ENCODE measurements at places on chromosomes 3 and 15.

GRCh38 chr3:67200618-67201017 lies 202.5 kb downstream of the KBTBD8 start:
- no peak for DNase-seq

GRCh38 chr3:50639055-50639494 lies 22.1 kb downstream of the MAPKAPK3 start:
- DNase-seq: no peak

GRCh38 chr3:65871305-65872141 lies 167.2 kb downstream of the MAGI1 start:
- DNase-seq: no peak

DNA sequence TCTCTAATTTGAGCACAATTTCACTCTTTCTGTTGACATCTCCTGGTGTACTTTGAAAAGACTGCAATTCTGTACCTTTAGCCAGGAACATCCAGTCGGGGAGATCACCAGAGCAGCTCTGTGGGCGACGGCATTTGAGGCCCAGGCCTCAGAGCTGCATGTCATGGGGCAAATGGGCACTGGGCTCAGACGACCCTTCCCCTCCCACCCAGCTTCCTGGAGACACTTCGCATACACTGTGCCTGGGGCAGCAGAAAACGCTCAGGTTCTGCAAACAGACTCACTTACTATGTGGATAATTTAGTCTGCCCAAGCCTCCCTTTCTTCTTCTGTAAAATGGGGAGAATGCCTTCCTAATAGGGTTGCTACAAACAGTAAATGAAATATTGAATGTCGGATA lies 96.9 kb downstream of the HMG20A start:
- DNase-seq: no peak

DNA sequence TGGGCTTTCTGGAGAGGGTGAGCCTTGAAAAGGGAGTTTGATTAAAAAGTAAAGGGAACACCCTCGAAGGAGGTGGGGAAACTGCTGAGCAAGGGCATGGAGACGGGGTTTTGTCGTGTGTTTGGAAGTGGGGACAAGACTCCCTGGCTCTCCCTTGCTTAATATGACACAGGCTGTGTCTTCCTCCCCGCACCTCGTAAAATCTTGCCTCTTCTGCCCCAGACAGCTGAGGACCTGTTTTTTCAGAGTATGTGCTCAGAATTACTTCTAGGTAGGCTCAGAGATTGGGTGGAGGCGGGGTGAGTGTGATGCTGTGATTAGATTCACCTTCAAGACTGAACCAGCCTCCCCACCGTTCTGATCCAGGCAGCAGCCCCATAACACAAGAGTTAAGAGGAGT lies 244.4 kb upstream of the TLE3 start:
- DNase-seq: no peak

DNA sequence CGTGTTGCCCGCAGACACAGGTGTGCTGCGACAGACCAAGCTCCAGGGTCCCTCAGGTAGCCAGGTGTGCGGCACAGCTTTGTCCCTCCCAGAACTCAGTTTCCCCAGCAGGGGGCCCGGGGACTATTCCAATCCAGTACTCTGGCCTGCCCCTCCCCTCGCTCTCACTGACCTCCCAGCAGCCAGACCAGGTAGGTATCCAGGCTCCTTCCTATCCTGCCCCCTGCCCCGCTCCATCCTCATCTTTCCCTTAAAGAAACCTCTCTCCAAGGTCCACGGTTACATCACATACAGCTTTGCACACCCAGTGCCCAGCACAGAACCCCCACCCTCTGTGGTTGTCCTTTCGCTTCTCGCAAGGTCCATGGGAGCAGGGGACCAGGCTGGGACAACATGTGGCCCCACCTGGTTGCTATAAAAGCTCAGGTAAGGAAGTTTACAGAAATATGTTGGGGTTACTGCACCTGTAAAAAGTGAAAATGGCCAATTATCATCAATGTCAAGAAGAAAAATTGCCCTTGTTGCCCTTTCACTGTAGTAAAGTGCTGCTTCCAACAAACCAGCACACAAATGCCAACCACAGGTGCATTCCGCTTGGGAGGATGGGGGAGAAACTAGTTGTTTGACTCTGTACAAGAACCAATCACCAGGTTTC lies 7.3 kb upstream of the CYP11A1 start:
- DNase-seq: no peak

DNA sequence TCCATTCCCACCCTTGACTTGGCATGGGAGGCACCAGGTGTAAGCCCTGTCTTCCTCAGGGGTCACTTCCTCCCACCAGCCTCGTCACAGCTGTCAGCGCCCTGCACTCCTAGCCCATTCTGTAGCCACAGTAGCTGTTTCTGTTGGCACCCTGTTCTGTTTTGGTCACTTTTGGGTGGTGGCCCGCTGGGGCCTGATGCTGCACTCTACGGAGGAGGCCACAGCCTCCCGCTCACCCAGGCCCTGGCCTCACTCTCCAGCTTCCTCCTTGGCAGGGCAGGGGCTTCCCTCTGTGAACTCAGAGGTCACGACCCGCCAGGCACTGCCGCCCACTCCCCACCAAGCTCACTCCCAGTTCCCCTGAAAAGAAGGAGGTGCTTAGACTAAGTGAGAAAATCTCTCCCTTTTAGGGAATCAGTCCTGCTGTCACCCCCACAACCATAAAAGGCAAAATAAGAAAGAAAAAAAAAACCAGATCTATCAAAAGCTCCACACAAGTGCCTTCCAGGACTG lies 68.4 kb downstream of the MGLL start:
- no peak for DNase-seq

DNA sequence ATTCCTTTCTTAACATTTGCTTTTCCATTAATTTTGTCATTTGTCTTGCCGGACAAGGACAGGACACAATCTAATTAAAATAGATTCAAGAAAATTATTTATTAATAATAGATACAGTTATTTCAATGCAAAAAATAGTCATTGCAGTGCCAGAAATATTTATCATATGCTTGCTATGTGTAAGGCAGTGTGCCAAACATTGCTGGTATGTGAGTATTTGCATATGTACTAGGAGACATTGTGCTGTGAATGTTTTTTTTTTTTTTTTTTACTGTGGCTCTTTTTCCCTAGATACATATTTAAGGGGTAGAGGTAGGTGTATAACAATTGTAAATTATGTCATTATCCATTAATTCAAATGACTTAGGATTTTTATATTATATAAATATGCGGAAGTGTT lies 23.3 kb downstream of the SPRED1 start:
- DNase-seq: no peak

GRCh38 chr15:39226169-39226937 lies 354.5 kb upstream of the THBS1 start:
- no peak for DNase-seq

DNA sequence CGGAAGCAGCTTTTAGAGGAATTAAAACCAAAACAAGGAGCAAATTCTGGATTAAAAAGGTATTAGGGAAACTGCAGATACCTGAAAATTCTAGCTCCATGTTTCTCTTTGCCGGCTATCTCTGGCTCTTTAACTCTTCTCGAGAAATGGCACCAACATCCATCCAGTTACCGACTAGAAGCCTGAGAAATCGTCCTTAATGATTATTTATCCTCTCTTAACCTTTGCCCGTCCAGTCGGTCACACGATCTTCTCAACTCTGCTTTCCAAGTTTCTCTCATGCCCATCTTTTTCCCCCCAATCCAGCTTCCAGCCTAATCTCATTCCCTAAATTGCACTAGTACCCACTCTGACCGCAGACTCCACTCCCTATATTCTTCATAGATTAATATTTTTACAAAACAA lies 596 bp upstream of the SGO1 start:
- no peak for DNase-seq

GRCh38 chr3:178195824-178196223 lies 340.4 kb upstream of the KCNMB2 start:
- no peak for DNase-seq

DNA sequence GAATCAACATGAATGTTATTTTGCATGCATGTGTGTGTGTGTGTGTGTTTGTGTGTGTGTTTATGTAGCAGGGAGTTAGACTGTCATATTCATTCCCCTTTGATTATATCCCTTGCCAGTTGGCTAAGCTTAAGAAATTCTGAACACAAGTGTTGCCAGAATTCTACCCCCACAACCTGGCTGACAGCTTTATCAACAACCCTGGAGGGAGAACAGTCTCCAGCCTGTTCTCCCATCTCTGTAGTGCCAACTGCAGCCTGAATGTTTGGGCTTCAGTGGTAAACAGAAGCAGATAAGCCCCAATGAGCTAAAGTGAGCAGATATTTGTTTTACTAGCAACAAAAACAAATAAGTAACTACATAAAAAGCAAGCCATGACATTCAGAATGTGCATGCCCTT lies 162.6 kb upstream of the ABI3BP start:
- DNase-seq: no peak

GRCh38 chr3:49535971-49536874 lies 18.1 kb upstream of the BSN start:
- DNase-seq: no peak

- no peak for DNase-seq
Measured at GRCh38 chr3:192726385-192726784, 956 bp downstream of the FGF12 start.

DNA sequence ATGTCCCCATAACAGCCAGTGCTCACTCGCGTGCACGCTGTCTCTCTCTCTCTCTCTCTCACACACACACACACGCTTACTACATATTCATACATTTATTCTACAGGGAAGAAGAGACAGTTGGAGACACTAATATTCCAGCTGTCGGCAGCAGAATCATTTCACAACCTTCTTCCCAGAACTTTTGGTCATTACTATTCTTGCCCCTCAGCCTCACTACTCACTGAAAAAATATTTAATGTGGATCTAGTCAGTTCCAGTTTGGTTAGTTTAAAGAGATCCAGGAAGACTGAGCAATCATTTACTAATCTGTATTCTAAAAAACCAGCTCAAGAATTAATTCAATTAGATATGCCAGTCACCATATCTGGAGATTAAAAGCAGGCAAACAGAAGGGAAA lies 394.9 kb downstream of the PTPRG start:
- no peak for DNase-seq

DNA sequence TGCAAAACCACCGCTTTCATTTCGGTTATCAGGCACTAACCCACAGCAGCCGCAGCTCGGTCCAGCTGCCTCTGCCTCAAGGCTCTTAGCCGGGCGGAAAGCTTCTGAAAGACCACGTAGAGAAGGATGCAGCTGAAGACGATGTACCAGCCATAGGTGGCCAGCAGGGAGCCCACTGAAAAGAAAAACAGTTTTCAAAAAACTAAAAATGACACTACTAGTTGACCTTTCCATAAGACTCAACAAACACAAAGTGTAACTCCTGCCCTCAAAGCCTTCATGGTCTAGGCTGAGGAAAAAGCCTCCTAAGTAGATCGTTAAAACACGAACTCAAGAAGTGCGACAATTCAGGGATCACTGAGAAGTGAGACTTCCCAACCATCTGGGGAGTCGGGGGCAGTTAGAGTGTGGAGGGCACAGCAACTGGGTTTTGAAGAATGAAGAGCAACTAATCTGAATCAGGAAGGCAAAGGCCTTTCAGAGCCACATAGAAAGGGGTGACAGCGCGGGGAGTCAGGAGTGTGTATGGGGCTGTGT lies 716 bp downstream of the SELENOS start:
- peak; percentile 34 for DNase-seq

DNA sequence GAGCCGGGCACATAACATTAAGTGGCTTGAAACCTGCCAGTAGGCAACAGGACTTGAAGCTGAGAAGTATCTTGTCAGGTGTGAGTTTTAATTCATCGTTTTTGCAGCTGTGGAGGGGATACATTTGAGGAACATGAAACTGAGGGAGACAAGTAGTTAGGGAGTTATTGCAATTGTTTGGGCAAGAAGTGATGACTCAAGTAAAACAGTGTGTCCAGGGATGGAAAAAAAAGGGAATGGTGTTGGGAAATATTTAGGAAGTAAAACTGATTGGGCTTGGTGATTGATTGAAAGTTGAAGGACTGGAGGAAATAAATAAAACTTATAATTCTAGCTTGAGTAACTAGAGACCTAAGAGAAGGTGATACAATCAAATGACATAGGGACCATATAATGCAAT lies 85.5 kb downstream of the NCEH1 start:
- DNase-seq: no peak

- peak; percentile 46 for DNase-seq
Measured at GRCh38 chr3:193869221-193870201, 266.4 kb upstream of the HES1 start.

DNA sequence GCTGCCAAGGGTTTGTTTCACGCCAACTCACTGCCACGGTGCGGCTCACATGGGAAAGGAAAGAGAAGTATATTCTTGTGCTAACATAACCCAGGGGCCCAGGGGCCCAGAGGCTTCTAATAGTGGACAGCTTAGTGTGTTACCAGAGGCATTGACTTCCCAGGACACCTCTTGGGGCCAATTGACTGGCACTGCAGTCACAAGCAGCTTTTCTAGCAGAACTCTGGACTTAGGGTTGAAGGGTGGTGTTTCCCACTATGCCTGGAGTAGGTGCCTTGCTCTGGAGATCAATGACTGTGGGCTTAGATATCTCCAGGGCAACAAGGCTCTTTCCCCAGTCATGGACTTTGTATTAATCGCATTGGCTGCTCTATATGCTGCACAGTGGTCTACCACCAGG lies 172.7 kb upstream of the KBTBD8 start:
- no peak for DNase-seq

Data from activated CD4-positive, alpha-beta T cell treated with anti-CD3 and anti-CD28 coated beads for 48 hours (primary cell).